NCI-H1436 treated with DMSO at 0.1 percent for 48 hours (cell line): ENCODE measurements at places on chromosomes 13 and 19.

GRCh38 chr13:65940720-65941119 is 1289.4 kb downstream of the PCDH9 start:
- DNase-seq: no peak

DNA sequence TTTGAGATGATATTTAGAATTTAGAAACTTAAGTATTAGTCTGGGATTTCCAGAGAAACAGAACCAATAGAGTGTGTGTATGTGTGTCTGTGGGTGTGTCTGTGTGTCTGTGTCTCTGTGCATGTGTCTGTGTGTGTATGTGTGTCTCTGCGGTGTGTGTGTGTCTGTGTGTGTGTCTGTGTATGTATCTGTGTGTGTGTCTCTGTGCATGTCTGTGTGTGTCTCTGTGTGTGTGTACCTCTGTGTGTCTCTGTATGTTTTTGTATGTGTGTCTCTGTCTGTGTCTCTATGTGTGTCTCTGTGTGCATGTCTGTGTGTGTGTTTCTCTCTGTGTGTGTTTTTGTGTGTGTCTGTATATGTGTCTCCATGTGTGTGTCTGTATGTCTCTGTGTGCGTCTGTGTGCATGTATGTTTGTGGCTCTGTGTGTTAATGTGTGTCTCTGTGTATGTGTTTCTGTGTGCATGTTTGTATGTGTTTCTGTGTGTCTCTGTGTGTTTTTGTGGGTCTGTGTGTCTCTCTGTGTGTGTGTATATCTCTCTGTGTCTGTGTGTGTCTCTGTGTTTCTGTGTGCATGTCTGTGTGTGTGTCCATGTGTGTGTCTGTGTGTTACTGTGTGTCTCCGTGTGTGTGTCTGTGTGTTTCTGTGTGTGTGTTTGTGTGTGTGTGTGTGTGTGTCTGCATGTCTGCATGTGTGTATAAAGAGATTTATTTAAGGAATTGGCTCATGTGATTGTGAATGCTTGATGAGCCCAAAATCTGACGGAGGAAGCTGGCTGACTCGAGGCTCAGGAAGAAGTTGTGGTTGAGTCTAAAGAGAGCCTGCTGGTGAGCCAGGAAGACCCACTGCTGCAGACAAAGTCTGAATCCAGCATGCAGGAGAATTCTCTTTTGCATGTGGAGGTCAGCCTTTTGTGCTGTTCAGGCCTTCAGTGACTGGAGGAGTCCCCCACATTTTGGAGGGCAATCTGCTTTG is 22.2 kb downstream of the GPR42 start:
- no peak for DNase-seq

GRCh38 chr13:113805431-113806103 is 46.5 kb downstream of the TMEM255B start:
- DNase-seq: no peak

DNA sequence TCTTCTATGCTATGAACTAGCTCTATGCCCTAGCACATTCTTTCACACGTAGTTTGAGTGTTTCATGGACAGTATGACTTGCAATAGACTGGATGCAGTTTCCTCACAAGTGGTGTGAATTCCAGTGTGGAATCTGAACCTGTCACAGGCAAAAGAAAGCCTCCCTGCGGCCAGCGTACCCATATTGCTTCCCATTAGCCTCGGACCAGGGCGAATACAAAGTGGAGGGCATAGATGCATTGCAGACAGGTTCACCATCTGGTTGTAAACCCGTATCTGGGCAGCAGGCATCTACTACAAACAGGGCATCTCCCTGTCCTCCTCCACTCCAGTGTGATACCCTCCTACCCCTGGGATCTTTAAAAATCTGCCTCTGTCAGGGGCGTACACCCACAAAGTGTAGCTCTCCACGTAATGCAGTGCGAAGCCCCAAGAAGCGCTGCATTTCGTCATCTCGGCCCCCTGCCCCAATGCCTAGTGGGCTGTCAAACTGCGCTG is 1.4 kb upstream of the CIC start:
- DNase-seq: no peak

DNA sequence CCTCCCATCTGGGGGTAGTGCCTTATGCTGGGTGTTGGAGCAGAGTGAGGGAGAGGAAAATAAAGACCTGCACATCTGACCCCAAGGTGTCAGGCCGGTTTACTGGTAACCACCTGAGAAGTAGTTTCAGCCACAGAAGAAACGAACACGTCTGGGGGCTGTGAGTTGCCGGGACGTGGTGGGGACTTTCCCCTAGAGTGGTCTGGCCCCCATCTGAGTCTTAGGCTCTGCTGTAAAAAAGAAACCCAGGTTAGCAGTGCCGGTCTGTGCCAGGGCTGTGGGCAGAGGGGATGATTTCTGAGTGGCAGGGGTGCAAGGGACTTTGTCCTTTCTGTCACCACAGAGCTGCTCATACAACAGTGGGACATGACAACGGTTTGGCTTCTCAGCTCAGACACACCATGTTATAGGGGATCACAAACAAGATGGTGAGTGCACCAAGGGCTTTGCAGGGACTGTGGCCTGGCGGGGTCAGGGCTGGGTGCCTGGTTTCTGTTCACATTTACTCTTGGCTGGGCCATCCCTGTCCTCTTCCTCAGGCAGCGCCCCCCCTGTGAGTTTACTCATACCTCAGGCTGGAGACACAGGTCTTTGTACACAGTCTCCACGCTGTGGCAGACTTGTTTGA is 9.0 kb downstream of the GCDH start:
- DNase-seq: no peak

- no peak for DNase-seq
Measured at GRCh38 chr19:56312342-56312741, 2.3 kb downstream of the ZSCAN5A start.

DNA sequence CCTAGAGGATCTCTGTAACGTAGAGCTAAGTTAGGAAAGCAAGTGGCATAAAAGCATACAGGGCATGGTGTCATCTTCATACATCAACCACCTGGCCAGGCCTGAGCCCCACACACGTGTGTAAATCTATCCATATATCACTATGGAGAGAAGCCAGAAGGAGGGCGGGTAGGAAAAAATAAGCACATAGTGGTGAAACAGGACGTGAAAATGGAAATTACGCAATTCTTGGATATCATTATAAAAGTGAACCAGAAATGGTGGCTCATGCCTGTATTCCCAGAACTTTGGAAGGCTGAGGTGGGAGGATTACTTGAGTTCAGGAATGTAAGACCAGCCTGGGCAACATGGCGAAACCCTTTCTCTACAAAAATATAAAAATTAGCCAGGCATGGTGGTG is 43.4 kb downstream of the PDCD5 start:
- DNase-seq: no peak

GRCh38 chr13:112072534-112073244 is 5.7 kb downstream of the SOX1 start:
- no peak for DNase-seq

GRCh38 chr13:24115671-24116070 is 44.8 kb upstream of the SPATA13 start:
- DNase-seq: no peak

DNA sequence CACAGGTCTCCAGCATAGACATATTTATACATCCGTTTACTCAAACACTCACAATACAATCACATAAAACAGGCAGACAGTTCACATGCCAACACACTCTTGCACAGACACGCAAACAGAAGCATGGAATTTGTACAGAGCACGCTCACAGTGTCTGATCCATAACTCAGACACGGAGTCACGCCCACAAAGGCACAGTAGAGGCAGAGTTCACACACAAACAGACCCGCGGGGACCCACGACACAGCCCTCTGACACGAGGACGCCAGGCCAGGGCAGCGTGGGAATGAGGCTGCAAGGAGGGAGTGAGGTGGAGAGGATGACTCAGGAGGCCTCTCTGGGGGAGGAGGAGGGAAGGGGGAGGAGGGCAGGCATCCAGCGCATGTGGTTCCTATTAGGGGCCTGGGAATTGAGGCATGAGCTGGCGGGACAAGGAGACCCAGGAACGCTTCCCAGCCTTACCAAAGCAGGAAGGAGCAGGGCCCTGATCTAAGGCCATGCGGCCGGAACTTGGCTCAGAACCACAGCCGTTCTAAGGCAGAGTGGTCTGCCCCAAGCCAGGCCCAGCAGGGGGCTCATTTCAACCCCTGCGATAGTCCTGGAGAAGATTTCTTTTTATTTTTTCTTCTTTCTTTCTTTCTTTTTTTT is 9.1 kb upstream of the OLFM2 start:
- no peak for DNase-seq

DNA sequence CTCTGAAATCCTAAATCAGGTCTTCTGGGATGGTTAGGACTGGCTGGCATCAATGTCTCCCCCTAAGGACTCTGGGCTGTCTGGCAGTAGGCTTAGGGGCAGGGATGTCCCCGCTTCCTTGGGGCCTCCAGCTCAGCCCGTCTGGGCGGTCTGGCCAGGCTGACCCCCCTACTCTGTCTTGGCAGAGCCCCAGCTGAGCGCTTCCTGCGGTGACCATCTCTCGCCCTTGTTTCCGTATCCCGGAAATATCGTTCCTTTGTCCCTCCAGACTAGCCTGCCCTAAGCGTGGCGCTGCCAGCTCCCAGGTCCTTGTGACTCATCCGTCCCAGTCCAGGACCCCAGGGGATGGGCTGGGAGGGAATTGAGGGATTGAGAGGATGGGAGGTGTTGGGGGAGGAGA is 11.3 kb downstream of the GTPBP3 start:
- no peak for DNase-seq

- DNase-seq: no peak
Measured at GRCh38 chr13:93378184-93378583, 151.6 kb downstream of the GPC6 start.

DNA sequence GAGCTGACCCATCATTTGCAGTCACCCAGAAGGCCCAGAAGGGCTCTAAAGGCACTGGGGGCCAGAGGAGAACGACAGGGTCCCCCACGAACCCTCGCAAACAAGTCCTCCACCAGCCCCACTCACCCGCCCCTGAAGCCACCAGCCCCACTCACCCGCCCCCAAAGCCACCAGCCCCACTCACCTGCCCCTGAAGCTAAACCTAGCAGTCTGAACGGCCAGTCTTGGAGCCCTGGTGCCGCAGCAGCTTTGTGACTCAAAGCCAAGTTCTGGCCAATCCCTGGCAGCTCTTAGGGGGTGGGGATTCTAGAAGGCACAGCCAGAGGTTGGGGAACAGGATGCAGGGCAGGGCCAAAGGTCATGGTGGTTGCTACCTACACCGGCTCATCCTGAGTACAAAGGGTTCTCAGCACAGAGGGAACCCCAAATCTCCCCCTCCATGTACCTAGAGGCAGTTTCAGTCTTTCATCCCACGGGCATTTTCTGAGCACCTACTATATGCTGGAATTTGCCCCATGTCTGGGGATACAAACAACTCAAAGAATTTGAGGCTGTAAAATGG is at the start of gene IQCN:
Gene IQCN, minus strand, starts transcription at position 234 of the 562 bp plus-strand sequence. CDS start 4,974 bp downstream, outside the sequence.
- DNase-seq: no peak

GRCh38 chr19:30441011-30441410 is 68.8 kb downstream of the ZNF536 start:
- DNase-seq: no peak

DNA sequence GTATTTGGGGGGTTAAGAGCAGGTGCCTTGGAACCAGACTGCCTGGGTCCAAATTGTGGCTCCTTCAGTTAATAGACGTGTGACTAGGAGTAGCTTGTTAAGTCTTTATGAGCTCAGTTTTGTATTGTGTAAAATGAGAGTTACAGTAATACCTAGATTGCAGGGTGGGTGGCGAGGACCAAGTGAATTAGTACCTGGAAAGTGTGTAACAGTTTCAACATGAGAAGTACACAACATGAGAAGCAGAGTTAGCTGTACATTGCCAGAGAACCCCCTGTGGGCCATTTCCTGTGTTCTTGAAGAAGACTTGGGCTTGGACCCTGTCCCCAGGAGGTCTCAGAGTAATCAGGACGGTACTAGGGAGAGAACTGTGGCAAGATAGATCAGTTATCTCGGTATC is 36.8 kb downstream of the PPP2R1A start:
- DNase-seq: no peak

- no peak for DNase-seq
Measured at GRCh38 chr19:55304980-55305379, 20.2 kb downstream of the TMEM150B start.

DNA sequence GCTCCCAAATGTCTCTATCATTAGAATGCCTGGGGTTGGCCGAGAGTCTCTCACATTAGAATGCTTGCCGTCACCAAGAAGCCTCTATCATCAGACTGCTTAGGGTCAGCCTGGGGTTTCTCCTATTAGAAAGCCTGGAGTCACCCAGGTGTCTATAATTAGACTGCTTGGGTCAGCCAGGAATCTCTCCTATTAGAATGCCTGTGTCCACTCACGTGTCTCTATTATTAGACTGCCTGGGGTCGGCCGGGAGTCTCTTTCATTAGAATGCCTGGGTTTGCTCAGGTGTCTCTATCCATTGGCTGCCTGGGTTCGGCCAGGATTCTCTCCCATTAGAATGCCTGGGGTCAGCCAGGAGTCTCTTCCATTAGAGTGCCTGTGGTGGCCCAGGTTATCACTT is 1453.1 kb downstream of the UQCRFS1 start:
- DNase-seq: no peak

DNA sequence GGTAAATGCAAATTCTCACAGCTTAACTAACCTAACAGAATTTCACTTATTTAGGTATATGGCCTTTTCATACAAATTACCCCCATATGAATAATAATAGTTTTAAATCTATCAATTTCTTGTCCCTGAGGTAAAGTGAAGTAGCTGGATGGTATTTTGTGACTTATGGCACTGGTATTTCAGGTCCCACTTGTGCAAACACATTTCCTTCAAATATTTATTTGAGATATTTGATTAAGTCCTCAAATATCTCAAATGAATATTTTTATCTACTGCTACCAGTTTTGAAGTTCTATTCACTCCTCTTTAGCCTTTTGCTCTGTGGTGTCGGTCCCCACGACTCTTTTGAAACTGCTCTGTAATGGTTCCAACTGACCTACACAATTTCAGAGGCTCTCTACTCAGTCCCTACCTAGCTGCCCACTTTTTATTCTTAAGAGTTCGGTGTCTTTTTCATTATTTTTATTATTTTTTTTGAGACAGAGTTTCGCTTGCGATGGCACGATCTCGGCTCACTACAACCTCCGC is 59.6 kb upstream of the ZDHHC20 start:
- DNase-seq: no peak

GRCh38 chr19:3270902-3271301 is 46.4 kb downstream of the CELF5 start:
- peak; percentile 86 for DNase-seq

DNA sequence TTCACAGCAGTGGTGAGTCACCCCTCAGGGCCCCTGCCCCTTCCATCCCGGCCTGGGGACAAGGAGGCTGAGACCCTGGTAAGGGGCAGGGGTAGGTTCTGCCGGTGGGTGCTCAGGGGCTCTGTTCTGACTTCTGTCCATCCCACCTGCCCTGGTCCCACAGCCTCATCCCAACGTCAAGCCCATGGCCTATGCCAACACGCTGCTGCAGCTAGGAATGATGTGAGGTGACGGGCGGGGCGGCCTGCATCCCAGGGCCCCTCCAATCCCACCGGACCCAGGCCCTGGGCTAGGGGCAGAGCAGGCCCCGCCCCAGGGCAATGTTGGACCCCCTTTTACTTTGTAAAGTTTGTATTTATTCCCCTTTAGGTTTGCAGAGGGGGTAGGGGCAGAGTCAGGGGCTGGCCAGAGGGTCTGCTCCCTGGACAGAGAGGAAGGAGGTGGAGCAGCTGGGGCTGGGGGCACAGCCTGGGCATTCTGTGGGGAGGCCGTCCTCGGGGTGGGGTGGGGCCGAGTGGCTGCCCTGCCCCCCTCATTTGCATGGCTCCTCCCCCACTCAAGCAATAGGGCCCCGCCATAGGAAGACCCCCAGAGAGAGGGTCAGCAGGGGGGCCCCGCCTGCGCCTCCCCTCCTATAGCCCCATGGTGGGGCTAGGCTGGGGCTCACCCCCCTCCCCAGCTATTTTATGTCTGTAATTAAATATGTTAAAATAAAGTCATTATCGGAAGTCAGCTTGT is 23.1 kb downstream of the CCDC8 start:
- DNase-seq: no peak

GRCh38 chr13:52141299-52141698 is 12.4 kb upstream of the NEK5 start:
- DNase-seq: no peak
